Left forelimb (tissue), 1 donor: ENCODE measurements at places on chromosomes 1 and 21.

DNA sequence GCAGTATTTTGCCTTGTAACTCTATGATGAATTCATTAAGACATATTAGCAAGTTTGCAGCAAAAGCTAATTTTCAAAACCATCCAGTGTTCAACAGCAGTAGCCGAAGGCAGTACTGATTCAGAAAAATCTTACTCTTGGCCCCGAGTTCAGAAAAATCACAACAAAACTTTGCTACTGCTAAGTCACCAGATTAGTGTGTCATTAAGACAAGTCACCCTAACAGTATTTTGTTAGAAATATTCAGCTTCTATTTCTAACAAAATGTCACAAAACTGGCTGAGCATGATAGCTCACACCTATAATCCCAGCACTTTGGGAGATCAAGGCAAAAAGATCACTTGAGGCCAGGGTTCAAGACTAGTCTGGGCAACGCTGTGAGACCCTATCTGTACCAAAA lies 8.2 kb downstream of the GTF2B start:
- DNase-seq: no peak

DNA sequence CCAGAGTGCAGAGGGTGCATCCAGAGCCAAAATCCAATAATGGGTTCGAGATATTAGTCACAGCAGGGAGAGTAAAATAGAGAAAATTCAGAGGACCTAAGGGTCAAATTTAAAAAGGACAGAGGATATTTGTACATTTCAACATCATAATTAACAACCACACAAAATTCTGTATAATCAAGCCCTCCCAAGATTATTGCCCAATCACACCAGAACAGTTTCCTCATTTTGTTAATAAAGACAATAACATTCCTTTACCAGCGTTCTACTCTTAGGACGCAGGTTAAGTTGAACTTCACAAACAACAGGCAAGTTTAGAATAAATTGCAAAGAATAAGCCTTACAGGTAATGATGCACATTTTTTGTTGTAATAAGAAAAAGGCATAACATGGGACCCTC lies 462.8 kb downstream of the PTPRC start:
- no peak for DNase-seq

DNA sequence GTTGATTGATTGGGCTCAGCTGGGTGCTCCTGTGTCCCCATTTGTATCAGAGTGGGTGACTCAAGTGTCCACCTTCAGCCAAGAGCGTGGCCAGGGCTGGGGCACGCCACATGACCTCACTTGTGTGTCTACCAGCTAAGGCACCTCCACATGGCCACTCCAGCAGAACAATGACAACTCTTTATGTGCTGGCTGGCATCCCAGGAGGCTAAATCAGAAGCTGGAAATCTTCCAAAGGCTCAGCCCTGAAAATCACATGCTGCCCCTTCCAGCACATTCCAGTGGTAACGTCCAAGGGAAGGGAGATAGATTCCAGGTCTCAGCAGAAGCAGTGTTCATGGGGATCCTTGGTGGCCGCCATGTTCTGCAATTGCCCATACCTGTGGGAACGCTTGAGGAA lies 585.5 kb downstream of the AJAP1 start:
- no peak for DNase-seq

DNA sequence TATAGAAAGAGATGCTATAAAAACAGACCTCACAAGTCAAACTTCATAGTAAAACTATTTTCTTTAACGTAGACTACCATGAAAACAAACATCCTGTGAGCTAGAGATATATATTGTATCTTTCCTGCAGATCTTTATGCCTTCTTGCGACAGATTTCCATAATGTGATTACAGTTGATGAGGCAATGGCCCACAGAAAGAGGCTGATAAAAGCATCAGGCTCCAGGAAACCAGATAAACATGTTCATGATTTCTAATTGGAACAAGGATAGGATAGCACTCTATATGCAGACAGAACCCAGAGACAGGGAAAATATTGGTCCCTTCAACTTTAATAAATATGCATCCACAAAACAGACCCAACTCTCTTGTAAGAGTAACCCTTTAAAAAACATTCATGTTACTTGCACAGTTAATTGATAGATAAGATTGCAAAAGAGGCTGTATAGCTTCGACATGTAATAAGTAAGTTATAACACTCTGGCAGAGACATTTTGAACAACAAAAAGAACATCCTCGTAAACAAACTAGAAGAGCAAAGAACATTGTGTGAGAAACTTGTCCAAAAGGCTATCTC lies 329.4 kb downstream of the AGBL4 start:
- no peak for DNase-seq

DNA sequence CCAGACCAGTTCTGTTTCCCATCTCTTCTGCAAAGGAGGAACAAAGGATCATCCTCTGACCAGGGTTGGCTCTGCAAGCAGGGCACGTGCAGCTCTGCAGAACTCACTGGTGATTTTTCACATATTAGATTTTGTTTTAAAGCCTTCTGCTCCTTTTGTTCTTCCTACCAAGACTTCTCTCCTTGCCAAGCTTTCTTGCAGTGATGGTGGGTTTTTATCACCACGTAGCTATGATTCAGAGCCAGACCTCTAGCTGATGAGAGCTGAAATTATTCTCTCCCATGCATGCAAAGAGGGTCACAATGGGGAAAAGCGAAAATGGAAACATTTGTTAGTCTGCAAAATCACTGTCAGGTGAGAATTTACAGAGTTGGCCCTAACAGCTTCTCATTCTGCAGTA lies 225.2 kb downstream of the KCNH1 start:
- no peak for DNase-seq

DNA sequence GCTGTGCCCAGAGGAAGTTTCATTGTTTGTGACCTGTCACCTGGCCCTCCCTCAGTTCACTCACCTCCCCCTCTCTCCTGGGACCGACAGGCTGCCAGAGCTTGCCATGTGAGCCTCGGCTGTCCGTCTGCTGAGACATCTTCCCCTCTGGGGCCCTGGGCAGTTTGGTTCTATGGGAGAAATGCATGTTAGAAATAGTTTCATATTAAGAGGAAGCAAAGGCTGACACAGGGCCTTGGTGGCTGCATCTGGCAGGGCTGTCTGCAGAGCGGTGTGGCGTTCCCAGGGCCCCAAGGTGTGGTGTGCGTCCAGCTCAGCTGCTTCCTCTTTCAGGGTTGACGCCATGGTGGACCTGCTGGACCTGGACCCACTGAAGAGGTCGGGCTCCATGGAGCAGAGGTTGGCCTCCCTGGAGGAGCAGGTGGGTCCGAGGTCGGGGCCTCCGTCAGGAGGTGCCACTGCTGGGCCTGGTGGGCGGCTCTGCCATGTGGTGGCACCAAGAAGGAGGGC lies 31.9 kb upstream of the LRRC3 start:
- DNase-seq: peak; percentile 60

DNA sequence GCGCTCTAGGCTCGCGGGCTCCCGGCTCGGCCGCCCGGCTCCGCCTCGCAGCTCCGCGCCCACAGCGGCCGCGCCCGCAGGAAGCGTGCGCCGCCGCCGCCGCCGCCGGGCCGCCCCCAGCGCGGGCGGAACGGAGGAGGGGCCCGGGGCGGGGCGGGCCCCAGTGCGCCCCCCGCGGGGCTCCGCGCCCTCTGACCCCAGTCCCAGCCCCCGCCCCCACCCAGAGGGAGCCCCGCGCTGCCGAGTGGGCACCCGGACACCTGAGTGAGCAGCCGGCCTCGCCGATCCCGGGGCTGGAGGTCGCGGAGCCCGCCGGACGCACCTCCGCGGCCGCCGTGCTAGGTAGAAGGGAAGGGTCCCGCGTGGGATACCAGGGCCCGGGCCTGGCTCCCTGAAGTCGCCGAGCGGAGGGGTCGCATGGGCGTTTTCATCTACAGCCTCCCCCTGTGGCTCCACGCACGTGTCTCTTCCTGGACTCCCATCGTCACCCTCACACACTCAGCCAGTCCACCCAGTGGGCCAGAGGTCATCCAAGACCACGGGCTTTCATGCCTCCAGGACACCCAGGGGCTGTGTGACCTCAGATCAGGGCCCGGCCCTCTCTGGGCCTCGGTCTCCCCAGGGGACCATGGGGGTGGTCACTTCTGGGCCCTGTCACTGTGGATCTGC lies at the start of gene SDC3:
Gene SDC3, minus strand, starts transcription at position 63 of the 669 bp plus-strand sequence. CDS start 172 bp downstream, outside the sequence.
- peak; percentile 60 for DNase-seq

GRCh38 chr1:3652548-3653285 lies 401 bp downstream of the TP73 start:
- no peak for DNase-seq

- DNase-seq: no peak
These were observed 38.0 kb upstream of the MAGOH start for GRCh38 chr1:53276153-53276901.

GRCh38 chr1:30607723-30608122 lies 115.7 kb downstream of the MATN1 start:
- no peak for DNase-seq

- DNase-seq: no peak
These were observed 785.2 kb upstream of the B3GALT2 start for GRCh38 chr1:193971595-193971994.

DNA sequence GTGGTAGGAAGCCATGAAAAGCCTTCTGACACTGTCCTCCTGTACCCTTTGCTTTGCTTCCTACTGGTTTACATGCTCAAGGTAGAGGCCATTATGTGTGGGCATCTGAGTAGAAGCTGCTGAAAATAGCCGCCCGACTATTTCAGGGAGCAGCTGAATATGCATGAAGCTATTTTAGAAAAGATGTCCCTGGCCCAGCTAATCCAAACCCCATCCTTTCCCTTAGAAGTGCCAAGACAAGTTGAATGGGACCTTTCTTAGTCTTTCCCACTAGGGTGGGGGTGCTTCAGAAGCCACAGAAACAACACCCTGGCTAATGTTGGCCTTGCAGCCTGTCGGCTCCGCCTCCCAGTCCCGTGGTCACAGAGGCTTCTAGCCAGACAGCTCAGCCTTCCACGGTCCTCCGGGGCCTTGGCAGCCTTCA lies 205.1 kb upstream of the EDN2 start:
- DNase-seq: no peak

DNA sequence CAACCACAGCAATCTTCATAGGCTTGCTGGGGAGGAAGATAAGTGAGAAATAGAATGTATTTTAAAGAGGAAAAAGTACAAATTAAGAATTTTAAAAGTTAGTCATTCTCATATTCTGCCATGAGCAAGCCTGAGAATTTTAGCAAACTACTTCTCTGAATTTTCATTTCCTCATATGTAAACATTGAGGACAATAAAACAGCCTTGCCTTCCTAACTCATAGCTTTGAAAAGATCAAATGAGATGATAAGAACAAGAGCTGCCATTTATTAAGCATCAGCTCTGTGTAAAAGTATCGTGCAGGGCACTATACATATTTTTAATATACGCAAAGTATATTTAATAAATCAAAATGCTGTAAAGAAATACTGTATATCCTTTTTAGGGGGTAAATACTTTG lies 286.0 kb downstream of the NFIA start:
- DNase-seq: no peak

- DNase-seq: no peak
These were observed 38.9 kb downstream of the MCOLN2 start for GRCh38 chr1:84957966-84958365.

DNA sequence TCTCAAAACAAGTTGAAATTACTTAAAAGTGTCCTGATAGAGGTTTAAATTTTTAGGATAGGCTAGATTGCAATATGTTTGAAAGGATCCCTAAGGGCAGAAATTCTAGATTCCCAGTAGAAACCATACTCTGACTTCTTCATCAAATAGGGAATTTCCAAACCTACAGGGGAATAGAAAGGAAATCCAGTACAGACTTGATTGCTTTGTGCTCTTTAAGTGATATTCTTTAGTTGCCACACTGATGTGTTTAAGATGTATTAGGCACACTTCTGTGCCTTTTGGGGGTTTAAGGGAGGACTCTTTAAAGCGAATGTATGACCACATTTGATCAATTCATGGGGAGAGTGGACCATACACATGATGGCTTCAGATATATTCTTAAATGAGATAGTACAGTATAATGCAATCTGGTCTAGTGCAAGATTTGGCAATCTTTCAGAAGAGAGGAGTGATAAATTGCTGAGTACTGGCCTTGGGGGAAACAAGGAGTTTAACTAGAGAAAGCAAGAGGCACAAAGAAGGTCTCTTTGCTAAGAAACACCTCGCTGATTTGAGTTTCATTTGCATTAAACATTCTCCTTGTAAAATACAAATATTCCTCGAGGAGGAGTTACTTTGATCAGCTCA lies 268.8 kb upstream of the NR5A2 start:
- DNase-seq: no peak

GRCh38 chr1:170010443-170010842 lies 64.1 kb downstream of the KIFAP3 start:
- DNase-seq: no peak

- DNase-seq: no peak
These were observed 22.4 kb upstream of the ARHGAP29 start for GRCh38 chr1:94259635-94260289.

- no peak for DNase-seq
These were observed 6.4 kb upstream of the KIF14 start for GRCh38 chr1:200626853-200627534.

DNA sequence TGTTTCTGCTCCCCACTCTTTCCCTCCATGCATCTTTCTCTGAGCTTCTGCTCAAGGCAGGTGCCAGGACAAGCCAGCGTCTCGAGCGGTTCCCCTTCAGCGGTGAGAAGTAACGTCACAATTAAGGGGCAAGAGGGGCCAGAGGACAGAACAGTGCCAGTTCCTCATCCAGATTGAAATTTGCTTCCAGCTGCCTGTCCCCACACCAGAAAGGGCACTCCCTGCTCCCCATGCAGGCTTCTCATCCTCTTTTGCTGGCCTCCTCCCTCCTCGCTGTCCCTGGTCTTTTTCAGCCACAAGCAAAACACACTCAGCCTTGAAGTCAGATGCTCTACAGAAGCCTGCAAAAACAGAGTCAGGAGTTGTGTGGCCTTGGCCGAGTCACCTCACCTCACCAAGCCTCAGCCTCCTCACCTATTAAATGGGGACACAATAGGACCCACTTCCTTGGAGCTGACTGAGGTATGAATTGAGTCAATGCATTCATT lies 35.0 kb upstream of the ECE1 start:
- no peak for DNase-seq

DNA sequence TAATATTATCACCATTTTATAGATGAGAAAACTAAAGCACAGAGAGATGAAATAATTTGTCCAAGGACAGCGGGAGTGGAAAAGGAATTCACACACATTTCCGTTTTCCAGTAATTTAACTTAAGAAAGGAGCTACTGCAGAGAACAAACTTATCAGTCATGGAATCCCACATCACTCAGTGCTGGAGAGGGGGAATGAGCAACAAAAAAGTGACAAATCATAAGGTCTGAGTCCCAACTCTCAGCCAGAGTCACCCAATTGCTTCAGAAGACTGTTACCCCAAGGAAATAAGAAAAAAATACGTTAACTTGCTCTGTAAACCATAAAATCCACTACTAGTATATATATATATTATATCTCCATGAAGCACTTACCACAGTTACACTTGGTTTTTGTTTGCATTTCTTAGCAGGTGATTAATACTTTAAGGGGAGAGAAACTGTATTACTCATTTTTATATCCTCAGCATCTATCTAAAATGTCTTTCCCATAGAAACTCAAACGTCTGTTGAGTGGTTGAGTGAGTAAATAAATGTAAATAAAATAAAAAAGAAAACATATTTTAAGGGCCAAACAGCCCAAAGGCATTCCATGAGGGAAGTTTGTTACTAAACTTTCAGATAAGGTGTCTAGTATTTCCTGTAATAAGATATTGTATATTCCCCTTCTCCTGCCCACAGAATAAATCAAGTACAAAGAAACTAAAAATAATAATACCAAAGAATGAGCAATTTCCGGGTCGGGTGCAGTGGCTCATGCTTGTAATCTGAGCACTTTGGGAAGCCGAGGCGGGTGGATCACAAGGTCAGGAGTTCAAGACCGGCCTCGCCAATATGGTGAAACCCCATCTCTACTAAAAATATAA lies 76.8 kb downstream of the SLC45A1 start:
- DNase-seq: no peak
